ENCODE measurements at places on chromosomes 12 and 14.
A peak's percentile ranks its signal among the peaks of the same experiment; 100 is the strongest.

DNA sequence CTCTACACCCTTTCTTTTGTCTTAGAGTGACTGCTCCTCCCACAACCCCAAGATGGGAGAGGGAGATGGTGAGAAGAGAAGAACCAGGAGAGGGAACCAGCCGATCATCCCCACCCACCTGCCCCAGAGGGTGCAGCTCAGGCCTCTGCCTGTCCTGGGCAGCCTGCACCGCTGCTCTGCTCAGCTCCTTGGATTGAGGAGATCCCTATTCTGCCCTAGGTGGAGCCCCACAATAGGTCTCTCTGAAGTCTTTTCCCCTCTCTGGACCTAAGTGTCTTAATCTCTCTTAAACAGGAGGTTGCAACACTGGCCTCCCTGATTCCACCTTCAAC, 2.2 kb downstream of the ANKRD33 start:
- DNase-seq: no peak

GRCh38 chr12:116612436-116612835, 53.3 kb downstream of the MAP1LC3B2 start:
- DNase-seq: no peak

DNA sequence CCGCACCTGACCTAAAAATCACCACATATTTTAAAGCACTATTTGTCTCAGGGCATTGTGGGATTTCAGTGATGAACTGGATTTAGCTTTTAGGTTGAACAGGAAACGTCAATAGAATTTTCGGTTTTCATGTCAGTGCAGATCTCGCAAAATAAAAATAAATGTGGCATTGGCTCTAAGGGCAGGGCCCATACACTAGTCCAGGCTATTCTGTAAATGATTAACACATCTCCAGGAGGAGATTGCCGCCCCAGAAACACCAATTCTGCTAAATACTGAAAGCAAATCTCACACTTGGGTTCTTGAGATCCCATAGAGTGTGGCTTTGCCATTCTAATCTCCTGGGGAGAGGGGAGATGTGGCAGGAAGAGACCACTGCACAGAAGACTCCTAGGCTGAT, 1494.0 kb upstream of the TMEM132C start:
- no peak for DNase-seq

- no peak for DNase-seq
Measured at GRCh38 chr14:24116128-24116814, 1.5 kb upstream of the NRL start.

GRCh38 chr14:22515929-22516328, 73.1 kb downstream of the DAD1 start:
- no peak for DNase-seq

DNA sequence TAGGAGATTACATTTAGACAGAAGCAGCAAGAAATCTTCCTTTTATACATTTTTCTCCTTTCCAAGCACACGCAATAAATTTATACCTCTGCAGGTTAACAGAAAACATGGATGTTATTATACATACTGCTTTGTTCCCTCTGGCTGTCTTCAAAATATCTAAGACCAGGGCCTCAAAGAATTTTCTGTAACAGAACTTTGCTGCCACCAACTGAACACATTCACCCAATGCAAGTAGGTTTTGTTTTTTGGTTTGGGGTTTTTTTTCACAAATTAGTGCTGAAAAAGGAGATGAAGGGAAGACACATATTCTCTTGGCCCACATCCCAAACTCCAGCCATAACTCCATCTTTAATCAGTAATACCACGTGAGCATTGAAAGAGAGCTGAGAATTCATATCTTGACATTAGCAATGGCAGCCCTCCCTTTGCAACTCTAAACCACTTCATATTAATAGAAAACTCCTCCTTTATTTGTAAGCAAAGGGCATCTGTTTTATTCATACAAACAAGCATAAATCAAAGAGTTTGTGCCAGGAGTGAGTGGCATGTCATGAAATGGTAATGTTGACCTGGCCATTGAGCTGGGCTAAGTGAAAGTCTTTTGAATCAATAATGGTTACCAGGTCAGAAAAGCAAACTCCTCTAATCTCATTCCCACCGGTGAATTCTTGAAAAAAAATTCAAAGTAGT, 150.8 kb upstream of the FSCB start:
- DNase-seq: peak; percentile 74

- no peak for DNase-seq
Measured at GRCh38 chr14:68246786-68247105, 427.2 kb downstream of the RAD51B start.

DNA sequence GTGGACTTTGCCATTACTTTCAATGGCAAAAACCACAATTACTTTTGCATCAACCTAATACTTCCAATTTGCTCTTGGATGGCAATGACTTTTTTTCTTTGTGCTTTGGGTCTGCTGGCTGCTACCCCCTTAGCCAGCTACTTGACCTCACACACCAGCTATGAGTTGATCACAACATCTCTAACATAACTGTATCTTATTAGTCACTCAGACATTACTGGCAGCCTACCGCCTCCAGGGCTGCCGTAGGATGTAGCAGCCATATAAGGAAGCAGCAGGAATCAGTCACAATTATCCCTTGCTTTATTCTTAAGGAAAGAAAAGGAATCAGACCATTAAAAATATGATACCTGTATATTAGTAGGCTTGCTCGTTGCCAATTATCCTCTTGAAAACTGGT, 260.5 kb downstream of the ADAMTS20 start:
- peak; percentile 65 for DNase-seq

DNA sequence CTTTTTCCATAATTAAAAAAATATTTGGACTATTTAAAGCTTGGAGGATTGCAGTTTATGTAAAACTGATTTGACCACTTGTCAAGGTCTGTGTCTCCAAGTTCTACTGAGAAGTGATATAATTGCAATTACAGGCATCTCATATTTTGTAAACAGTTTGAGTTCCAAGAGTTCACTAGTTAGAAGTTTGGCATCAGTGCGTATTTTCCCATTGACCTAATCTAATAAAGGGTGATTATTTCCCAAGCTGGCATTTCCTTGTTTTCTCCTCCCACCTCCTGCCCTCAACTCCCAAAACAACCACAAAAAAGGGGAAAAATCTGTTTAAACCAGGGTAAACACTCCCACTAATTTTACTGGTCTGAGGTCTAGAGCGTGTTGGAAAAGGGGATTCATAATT, 3.0 kb upstream of the MYF6 start:
- no peak for DNase-seq

DNA sequence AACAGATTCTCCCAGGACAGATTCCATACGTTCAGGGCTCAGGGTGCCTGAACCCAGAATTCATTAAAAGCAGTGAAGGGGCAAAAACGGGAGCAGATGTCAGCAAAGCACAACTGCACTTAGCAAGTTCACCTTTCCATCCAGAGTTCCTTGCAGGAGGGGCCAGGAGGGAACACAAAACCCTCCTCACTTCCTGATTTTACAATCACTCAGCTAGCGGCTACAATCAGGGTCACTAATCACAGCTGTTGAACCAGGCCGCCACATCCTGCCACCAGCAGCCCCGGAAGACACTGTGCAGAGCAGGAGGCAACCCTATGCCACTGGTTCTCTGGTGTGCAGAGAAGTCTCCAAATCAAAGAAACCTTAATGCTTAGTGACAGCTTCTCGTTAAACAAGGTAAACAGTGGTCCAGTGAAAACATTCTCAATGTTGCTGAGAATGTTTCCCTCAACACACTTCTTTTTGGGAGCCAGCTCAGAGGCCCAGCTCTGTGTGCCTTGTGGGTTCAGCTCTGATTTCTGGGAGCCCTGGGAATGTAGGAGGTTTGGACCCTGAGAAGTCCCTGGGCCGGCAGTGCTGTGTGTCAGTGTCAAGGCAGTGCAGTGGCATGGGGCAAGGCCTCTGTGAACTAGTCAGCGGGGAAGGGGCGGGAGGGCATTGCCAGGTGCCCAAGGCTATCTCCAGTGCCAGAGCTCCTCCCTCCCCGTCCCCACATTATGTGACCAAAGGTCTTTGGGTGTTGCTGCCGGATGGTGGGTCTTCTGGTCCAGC, 54.5 kb downstream of the VCPKMT start:
- peak; percentile 33 for DNase-seq
